Activated CD8-positive, alpha-beta memory T cell treated with anti-CD3 and anti-CD28 coated beads for 48 hours (primary cell): ENCODE measurements at places on chromosomes 7 and 10.

- DNase-seq, result no peak
These were observed 10.2 kb upstream of the ADCY1 start for GRCh38 chr7:45563941-45564461.

GRCh38 chr7:50394315-50394714 is 55.8 kb downstream of the FIGNL1 start:
- no peak for DNase-seq

DNA sequence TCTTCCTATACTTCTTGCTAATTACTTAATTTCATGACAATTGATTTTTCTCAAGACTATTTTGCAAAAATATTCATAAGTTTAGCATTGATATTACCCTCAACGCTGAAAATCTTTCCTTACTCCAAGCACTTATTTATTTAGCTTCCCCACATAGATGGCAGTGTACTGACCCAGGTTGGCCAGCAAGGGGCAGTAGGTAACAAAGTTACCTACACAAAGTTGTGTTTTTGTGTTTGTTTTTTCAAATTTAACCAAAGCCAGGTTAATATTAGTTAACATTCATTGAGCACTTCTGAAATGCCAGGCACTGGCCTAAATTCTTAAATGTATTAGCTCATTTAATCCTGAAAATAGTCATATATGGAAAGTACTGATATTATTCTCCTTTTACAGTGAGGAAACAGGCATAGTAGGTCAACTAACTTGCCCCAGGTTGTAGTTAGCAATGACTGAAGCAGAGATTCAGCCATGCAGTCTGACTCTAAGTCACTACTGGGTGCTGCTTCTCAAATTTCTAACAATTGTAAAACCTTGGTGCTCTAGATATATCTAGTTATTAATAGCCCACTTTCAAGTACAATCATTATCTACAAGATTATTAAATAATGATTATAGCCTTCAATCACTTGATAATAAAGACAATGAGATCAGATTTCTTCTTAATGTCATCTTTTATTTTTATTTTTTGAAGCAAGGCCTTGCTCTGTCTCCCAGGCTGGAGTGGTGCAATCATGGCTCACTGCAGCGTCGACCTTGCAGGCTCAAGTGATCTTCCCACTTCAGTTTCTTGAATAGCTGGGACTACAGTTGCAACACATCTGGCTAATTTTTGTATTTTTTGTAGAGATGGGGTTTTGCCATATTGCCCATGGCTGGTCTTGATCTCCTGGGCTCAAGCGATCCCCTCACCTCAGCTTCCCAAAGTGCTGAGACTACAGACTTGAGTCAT is 5.8 kb upstream of the GGCT start:
- no peak for DNase-seq

GRCh38 chr7:100623951-100624824 is 11.8 kb downstream of the MOSPD3 start:
- no peak for DNase-seq

GRCh38 chr7:155431711-155432110 is 26.2 kb upstream of the EN2 start:
- no peak for DNase-seq

DNA sequence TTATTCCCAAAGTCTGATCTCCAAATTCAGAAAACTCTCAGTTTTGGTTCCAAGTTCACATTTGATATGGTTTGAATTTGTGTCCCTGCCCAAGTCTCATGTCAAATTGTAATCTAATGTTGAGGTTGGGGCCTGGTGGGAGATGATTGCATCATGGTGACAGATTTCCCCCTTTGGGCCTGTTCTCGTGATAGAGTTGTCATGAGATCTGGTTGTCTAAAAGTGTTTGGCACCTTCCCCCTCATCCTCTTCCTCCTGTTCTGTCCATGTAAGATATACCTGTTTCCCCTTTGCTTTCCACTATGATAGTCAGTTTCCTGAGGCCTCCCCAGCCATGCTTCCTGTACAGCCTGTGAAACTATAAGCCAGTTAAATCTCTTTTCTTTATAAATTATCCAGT is 138.6 kb downstream of the ARL4A start:
- DNase-seq, result no peak

DNA sequence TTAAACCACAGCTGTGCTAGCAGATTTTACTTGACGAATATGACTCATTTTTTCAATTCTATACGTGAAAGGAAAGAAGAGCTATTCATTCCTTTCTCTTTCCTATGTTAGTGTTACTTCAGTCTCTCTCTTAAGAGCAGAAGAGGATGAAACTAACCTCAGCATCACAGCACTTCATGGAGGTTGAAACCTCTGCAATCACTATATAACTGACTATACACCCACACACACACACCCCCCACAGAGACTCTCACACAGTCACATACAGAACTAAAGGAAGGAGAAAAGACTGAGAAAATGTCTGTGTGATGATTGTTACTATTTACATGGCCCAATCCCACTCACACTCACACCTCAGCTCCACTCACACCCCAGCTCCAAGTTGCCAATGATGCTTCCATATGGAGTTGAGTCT is 104.2 kb downstream of the KIF20B start:
- DNase-seq, result peak; percentile 16

DNA sequence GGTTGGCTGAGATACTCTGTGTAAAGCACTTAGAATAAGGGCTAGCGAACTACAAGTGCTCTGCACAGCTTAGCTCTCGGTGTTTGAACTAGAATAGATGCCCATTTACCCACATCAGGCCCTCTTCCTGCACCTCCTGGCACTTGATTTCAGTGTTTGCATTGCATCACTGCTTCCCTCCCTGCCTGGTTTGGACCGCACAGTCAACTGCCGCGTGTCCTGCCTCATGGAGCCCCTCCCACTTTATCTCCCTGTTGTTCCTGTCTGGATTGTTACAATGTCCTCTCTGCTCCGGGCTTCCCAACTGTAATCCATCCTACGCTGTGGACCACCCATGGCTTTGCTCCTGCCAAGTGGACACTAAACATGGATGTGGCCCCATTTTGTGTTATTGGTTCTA is 2.3 kb downstream of the FAM107B start:
- DNase-seq, result no peak

GRCh38 chr7:108055611-108056021 is 52.7 kb upstream of the LAMB1 start:
- no peak for DNase-seq

DNA sequence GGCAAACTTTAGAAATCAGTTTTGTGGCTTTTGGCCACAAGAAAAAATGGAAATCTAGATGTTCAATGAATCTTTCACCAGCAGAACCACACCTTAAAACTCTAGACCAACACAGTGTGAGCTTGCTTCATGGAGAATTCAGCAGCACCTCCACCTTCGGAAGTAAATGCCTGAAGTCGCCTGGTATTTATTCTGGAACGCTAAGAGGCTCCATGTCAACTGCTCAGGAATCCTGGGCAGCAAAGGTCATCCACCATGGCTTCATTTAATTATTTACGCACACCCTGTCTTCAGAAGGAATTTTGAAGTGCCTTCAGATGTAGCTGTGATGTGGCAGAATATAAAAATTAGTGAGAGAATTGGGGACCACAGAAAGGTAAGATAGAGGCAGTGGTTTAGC is 167.7 kb downstream of the GFRA1 start:
- no peak for DNase-seq

DNA sequence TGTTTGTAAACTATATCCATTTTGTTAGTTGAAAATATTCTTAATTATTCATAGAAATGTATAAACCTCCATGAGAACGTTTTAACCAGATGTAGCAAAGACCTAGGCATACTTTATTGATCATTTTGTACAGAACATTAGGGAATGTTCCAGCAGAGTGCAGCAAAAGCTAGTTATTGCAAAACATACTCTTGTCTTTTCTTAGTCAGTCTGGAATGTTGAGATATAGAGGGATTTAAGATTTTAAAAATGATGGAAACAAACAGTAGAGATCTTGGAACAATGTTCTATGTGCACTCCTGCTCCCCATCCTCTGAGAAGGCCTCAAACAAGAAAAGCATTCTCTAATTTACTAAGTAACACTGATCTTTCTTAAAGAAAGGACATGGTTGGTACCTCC is 292.1 kb downstream of the BBS9 start:
- no peak for DNase-seq

- no peak for DNase-seq
These were observed 19.0 kb upstream of the COL1A2 start for GRCh38 chr7:94375691-94376090.

DNA sequence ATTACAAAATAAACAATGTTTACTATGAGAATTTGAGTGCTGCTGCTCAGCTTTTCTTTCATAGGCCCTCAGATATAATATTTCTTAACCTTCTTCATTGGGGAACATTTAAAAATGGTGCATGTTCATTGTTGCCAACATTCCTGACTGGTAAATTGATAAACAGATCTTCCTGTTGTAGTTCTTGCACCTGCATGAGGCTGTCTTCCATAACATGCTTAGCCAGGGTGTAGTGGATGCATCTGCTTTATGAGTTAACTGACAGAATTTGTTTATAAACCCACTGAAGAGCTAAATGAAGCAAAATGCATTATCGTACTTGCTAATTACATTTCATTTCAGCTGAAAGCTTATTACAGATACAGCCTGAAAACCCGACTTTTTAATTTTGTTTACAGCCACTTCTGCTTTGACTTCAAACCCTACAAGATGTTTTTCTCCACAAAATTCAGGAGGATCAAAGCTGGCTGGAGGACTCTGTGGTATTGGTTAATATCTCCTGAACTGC is 177.2 kb downstream of the SEM1 start:
- DNase-seq, result no peak

DNA sequence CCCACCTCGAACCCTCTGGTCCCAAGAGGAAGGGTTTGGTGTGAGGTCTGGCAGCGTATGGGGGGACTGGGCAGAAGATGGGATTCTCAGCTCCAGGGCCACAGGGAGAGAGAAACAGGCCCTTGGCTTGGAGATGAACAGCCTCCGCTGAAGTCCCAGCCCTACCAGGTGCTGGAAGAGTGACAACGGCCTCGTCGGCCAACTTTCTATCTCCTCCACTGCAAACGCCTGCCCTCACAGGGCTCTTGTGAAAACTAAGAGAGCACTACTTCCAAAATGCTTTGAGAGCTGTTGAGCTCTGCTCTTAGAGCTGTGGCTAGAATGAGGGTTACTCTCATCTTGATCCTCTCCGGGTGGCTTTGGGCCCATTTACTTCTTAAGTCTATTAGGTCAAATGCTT is 63.5 kb downstream of the AFAP1L2 start:
- no peak for DNase-seq

- no peak for DNase-seq
These were observed 5.4 kb downstream of the POP7 start for GRCh38 chr7:100711369-100711768.

GRCh38 chr10:120505056-120505455 is 48.0 kb downstream of the PLPP4 start:
- no peak for DNase-seq

DNA sequence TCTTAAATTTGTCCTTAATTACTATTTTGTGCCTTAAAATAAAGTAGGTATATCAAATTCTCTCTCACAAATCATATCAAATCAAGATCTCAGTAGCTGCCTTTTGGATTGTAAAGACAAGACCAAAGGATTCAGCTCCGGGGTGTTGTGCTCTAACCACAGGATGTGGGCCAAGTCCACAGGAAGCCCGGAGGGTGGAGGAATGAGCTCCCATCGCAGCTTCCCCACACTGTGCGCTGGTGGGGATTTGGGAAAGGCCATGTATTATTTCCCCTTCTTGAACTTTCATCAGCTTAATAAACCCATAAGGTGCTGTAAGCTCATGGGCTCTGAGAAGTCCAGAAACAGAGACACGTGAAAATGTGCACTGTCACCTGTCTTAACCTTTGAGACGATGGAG is 241.6 kb upstream of the TCERG1L start:
- no peak for DNase-seq

DNA sequence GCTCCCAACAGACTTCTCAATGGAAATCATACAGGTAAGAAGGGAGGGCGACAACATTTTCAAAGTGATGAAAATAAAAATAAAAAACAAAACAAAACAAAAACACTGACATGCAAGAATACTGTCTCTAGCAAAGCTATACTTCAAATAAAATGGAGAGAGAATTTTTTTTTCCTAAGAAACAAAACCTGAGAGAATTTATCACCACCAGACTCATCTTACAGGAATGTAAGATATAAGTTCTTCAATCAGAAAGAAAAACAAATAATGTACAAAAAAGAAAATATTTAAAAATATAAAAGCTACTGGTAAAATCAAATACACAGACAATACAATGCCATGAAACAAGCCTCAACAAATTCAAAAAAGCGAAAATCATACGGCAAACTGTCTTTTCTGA is 113.2 kb downstream of the NRBF2 start:
- DNase-seq, result no peak

DNA sequence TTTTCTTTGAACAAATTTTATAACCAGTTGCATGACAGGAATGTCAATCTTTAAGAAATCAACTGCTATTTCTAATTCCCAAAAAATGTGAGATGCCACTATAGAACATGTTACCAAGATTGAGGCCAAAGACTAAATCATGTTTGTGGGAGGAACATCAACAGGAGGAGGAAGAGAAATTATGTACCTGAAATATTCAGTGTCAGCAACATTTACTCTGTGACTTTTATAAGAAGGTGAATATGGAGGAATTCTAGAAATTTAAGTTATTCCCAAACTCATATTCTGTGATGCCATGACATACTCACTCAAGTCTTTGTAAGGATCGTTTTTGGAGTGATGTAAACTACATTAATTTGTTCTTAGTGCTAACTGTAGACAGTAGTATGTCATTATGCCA is 408.4 kb downstream of the SH2D4B start:
- DNase-seq, result no peak

- DNase-seq, result no peak
These were observed 3.6 kb downstream of the MCU start for GRCh38 chr10:72695496-72695895.

GRCh38 chr10:100873827-100874326 is 38.9 kb upstream of the SLF2 start:
- no peak for DNase-seq
